Activated T-cell treated with anti-CD3 and anti-CD28 coated beads, Interleukin-2, amount 50 U/mL, for 4 hours (primary cell): ENCODE measurements at places on chromosomes 12 and 14. TPM values are rescaled to one million over a fixed set of nuclear protein-coding genes. Genes with fewer than 3 reads are reported as not detected.
A peak's percentile ranks its signal among the peaks of the same experiment; 100 is the strongest.

Gene TTC9
- total RNA-seq = 3.2 TPM

Gene PACS2
- total RNA-seq = 27.2 TPM

Gene KRT77
- not detected for total RNA-seq

Gene JPH4
- 0.11 TPM for total RNA-seq

Gene ASPG
- not detected for total RNA-seq

GRCh38 chr12:74227846-74228545 lies 309.6 kb upstream of the ATXN7L3B start:
- no peak for DNase-seq

DNA sequence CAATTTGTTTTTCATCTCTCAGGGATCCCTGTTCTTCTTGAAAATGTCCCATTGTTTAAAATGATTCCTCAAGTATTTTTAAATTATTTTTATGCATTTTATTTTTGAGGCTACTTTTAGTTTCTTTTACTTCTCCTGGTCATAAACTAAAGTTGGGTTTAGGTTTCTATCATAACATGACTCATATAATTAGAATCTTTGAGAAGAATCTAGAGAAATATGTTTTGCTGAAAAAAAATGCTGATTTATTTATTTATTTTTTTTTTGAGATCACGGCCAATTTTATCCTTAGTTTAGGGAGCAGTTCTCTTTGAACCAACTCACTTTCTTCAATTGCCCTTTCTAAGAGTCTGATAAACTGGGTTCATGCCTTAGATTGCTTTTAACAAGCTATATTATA lies 1157.1 kb downstream of the BCL11B start:
- no peak for DNase-seq

DNA sequence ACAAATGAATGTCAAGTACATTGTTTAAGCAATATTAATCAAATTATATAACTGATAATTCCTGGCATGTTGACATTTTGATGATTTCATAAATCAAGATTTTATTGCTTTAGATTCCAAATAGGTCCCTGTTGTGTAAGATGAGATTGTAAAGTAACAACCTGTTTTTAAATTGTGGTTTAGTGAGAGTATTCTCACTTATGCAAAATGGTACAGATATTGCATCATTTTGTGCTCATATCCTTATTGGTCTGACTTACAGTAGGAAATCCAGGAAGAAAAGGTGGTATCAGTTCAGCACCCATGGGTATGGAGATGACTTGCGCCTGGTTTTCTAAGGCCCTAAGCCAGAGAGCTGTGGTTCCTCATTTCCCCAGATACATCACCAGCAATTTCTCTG lies 165.5 kb downstream of the KIF21A start:
- DNase-seq = no peak

DNA sequence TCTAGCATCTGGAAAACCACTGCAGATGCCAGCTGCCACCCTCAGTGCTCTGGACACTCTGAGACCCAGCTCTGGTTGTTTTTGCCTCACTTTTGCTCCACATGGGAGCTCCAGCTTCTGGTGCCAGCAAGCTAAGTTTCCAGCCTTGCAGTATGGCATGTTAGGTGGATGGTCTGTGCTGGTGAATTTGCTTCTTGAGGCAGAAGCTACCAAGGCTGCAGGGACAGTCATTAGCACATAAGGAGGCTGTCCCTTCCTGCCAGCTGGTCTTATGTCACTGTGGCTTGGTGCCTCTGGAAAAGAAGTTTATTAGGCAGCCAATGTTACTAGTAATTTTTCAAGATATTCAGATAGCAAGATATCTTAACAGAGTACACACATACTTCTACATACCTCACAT lies 64.2 kb upstream of the CSRP2 start:
- DNase-seq = no peak

GRCh38 chr14:77641534-77642341 lies 25.3 kb upstream of the SPTLC2 start:
- DNase-seq = peak; percentile 61

DNA sequence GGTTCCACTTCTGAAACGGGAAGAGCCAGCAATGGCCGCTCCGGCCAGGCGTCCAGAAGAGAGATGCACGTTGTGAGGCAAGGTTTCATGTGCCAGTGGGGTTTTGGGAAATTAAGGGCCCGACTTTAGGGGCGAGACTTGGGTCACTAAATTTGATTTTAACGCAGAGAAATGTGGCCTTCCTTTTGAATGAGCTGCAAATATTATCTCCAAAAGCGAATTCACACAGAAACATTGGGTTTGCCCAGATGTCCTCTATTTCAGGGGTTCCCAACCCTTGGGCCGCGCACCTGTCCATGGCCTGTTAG lies 2.3 kb upstream of the RNASE4 start:
- no peak for DNase-seq

- no peak for DNase-seq
Observed at GRCh38 chr12:117680312-117680711, 288.5 kb downstream of the KSR2 start.

DNA sequence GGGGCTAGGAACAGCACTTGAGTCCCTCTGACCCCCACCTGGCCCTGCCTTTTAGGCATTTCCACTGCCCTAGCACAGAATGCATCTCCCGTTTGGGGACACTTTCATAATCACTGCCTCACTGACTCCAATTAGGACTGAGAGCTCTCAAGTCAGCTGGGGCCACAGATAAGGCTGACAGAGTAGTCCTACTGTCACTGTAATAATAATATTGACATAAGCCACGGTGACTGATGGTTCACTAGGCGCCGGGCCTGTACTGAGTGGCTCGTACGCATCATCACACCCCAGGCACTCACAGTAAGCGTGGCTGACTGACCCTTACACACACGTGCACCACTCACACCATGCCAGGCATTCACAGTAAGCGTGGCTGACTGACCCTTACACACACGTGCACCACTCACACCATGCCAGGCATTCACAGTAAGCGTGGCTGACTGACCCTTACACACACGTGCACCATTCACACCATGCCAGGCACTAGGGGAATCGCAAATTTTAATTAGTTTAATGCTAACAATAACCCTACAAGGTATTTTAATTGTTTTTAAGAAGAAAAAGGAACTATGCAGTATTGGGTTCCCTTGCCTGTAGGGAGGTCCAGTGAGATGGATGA lies 87.7 kb downstream of the CHGA start:
- DNase-seq = no peak
